Natural killer cell treated with Interleukin-12 subunit alpha and Interleukin-12 subunit beta and Interleukin-15 and Interleukin-18, amount 100 ng/mL, for 72 hours (primary cell): ENCODE measurements at places on chromosomes 4 and X. TPM values are rescaled to one million over a fixed set of nuclear protein-coding genes. Genes with fewer than 3 reads are reported as not detected.

TBCK gene
- total RNA-seq = 31.3 TPM

KIT gene
- total RNA-seq = 0.78 TPM

ZNF141 gene
- 26.5 TPM for total RNA-seq

DNA sequence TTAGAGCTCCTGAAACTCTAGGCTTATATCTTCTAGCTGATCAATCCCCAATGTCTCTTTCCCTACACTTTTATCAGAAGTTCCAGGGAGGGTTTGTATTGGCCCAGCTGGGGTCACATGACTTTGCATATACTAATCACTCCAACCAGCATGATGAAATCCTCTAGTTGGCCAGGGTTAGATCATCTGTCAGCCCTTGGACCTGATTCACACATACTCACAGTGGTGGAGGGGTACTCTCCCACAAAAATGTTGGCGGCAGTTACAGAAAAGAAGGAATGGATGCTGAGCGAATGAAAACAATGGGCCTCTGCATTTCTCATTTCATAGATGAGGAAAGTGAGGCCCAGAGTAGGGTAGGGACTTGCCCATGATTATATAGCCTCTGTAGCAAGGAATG is 151.1 kb downstream of the PJA1 start:
- H3K27ac ChIP-seq = no peak overlapping the region
- H3K36me3 ChIP-seq = no peaks in the 10 kb centered on the region
- no peak overlapping the region for H3K4me3 ChIP-seq
- H3K27me3 ChIP-seq = peaks cover 12% of the 10 kb centered on the region
- DNase-seq = no peak
